ENCODE measurements at places on chromosomes 7 and 10.

GRCh38 chr10:73408061-73408460 is 5.8 kb downstream of the ANXA7 start:
- DNase-seq: no peak

- DNase-seq: no peak
These were observed 38.4 kb downstream of the VSTM4 start for GRCh38 chr10:49076741-49077521.

DNA sequence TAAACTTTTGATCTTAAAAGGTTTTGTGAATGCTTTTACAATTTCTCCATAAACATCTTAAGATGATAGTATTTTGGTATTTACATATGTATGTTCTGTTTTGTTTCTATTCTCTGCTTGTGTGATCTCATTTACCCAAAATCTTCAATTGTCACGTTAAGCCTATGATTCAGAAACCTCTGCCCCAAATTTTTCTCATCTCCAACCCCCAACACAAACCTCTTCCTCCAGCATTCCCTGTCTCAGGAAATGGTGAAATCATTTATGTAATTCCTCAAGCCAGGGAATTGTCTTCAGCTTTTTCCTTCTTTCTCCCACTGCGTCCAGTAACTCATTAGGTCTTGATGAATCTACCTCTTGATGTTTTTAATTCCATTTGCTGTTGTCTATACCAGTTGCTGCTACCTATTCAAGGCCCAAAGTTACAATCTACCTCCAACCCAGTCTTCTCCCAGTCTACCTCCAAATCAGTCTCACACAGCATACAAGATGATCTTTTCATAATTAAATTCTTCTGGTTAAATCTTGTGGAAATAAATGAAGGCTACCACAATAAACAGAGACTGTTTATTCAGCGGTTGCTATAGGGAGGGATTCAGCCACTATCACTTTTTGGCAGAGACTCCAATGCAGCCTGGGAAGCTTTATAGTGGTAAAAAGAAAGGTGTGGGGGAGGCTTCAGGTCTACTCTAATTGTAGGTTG is 5.8 kb downstream of the CFAP69 start:
- DNase-seq: no peak

DNA sequence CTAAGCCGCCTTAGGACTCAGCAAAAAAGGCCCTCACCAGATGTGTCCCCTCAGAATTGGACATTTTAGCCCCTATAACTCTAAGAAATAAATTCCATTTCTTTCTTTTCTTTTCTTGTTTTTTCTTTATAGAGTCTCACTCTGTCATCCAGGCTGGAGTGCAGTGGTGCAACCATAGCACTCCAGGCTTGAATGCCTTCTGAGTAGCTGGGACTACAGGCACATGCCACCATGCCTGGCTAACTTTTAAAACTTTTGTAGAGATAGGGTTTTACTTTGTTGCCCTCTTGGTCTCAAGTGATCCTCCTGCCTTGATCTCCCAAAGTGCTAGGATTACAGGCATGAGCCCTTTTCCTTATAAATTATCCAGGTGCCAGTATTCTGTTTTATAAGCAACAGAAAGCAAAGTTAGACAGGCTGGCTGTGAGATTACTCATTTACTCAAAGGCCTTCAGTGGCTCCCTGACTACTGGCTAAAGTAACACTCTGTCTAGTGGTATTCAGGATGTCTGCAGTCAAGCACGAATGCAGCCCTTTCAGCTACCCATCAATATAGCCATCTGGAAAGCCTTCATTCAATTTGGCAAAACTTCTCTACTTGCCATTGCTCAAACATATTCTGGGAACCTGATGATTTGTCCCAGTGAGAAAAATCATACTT is 128.6 kb downstream of the ICA1 start:
- no peak for DNase-seq

DNA sequence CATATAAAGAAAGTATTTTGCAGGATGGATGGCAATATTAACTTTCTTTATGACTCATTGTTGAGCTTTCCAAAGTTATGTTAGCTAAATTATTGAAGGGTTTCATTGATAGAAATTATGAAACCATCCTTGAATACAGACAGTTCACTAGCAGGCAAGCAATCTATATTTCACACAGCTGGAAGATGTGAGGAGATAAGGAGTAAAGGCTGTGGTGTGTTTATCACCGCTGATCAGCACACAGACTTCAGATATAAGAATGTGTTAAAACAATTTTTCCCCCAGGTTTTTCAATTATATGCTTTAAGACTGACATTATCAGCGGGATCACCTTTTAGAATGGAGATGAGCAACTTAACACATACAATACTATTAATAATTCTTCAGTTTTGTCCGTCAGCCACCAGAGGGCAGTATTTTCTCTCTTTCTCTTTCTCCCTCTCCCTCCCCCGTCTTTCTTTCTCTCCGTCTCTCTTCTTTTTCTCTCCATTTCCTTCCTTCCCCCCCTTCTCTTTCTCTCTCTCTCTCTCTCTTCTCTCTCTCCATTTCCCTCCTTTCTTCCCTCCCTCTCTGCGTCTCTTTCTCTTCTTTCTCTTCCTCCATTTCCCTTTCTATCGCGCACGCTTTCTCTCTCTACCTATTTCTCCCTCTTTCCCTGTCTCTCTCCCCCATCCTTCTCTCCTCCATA is 62.9 kb upstream of the FAM171A1 start:
- peak; percentile 22 for DNase-seq

DNA sequence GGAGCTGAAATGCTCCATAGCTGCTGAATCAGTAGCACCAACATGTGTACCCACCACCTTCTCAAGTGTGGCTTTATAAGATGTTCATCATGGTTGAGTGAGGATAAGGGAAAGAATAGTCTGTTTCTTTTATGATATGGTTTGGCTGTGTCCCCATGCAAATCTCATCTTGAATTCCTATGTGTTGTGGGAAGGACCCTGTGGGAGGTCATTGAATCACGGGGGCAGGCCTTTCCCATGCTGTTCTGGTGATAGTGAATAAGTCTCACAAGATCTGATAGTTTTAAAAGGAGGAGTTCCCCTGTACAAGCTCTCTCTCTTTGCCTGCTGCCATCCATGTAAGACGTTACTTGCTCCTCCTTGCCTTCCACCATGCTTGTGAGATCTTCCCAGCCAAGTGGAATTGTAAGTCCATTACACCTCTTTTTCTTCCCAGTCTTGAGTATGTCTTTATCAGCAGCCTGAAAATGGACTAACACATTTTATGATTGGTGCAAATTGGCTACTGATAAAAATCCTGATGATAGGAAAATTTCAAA is 799.9 kb downstream of the TNS3 start:
- DNase-seq: no peak

GRCh38 chr10:113157441-113157840 is 207.4 kb downstream of the TCF7L2 start:
- no peak for DNase-seq

GRCh38 chr10:110496553-110497437 is 912 bp upstream of the DUSP5 start:
- no peak for DNase-seq

DNA sequence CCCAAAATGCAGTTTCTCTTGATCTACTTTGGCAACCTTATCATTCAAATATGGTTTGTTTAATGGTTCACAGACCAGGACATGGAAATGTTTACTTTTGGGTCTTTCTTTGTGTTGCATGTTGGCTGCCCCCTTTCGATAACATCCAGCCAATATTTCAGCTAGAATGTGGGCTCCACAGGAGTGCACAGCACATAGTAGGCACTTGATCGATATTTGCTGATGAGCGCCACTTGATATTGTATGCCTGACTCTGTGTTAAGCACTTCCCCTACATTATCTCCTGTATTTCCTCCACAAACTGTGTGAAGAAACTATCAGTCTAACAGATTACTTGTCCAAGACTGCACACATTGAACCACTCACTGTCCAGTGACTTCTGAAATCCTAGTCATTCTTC is 60.2 kb downstream of the SMURF1 start:
- DNase-seq: no peak

DNA sequence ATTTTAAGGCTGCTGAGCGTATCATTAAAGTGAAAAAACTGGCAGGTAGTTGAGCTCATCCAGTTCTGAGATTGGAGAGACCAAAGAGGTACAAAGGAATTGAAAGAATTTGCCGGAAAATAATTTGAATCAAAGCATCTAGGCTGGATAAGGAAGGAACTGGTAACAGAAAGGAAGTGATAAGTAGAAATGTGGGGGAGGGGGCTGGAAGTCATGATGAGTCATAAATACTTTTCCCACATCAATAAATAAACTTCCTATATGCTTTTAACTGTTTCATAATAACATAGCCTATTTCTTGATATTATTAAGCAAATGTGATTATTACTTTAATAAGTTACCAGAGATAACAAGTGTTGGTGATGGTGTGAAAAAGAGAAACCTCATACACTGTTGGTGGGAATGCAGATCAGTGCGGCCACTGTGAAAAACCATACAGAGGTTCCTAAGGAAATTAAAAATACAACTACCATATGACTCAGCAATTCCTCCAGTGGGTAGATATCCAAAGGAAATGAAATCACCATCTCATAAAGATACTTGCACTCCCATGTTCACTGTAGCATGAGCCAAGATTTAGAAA is 27.0 kb downstream of the ZNF438 start:
- DNase-seq: peak; percentile 79

- no peak for DNase-seq
These were observed 40.9 kb downstream of the MYO3A start for GRCh38 chr10:25974897-25975459.

GRCh38 chr7:141202535-141202934 is 128.7 kb downstream of the TMEM178B start:
- DNase-seq: no peak

GRCh38 chr10:46006219-46006618 is 24.2 kb downstream of the NCOA4 start:
- DNase-seq: no peak

- DNase-seq: no peak
These were observed 55.6 kb downstream of the NOC3L start for GRCh38 chr10:94307046-94307615.

DNA sequence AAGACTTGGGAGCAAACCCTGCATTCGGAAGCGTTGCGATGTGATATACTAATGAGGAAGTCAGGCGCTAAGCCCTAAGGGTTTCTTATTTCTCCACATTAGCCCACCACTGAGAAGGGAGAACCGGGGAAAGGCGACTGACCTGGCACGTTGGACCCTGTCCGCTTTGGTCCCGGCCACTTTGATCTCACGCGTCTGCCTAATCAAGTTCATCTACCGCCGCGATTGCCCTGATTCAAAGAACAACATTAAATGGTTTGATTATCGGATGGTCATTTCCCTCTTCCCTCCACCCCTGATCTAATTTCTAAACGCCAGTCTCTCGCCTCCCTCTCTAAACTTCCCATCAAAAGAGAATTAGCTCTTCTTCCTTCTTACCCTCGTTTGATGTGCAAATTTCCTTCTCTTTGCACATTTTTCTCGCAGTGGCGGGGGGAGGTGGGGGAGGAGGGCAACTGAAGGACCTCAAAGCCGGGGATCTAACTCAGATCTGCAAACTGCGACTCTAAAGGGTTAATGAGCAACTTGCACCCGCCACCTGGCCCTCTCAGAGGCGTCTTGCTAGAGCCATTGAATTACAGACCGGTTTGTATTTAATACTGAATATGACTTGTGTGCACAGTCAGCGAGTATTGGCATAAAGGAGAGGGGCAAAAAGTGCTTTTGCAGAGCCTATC is 687 bp upstream of the DKK1 start:
- DNase-seq: no peak

GRCh38 chr10:68897336-68897741 is 3.8 kb upstream of the DDX50 start:
- DNase-seq: peak; percentile 62

GRCh38 chr7:149635561-149636329 is 137.6 kb downstream of the ZNF467 start:
- no peak for DNase-seq

DNA sequence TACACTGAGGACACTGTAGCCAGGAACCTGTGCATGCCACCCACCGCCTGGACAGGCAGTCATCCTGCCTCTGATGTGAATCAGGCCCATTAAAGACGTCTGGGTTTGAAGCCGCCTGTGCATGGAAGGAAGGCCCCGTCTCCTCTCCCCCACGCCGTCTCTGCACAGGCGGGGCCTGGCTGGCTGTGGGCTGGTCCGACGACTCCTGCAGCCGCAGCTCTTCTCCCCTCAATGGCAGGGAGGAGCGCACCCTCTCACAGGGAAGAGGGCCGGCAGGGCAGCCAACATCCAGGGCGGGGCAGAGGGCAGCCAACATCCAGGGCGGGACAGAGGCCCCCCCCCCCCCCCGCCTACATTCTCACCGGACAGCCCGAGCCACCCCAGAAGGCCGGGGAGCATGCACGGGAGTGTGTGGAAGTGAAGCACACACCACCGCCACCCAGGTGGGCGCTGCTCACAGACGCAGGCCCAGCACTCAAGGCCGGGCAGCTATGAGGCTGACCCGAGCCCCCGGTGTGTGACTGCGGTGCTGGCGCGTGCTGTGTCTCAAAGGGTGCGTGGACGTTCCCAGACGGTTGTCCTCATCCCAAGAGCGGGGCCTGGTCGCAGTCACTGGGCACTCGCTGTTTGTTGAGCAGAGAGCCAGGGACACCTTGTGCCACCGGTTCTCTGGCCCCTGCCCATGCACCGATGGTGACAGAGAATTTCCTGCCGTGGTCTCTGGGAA is 19.1 kb downstream of the DPYSL4 start:
- DNase-seq: no peak

- no peak for DNase-seq
These were observed 90.0 kb upstream of the GATAD1 start for GRCh38 chr7:92357260-92357659.

DNA sequence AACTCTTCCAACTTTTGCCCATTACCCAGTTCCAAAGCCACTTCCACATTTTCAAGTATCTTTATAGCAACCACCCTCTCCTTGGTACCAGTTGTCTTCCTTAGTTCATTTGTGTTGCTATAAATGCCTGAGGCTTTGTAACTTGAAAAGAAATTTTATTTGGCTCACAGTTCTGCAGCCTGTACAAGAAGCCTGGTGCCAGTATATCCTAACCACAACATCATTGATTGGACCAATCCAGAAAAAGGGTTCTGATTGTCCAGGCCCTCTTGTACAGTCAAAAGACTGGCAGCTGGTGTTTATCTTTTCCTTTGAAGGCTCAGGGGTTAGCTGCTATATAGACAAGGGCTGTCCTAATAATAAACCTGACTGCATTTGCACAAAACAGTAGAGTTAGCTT is 21.1 kb upstream of the ABCC2 start:
- no peak for DNase-seq

DNA sequence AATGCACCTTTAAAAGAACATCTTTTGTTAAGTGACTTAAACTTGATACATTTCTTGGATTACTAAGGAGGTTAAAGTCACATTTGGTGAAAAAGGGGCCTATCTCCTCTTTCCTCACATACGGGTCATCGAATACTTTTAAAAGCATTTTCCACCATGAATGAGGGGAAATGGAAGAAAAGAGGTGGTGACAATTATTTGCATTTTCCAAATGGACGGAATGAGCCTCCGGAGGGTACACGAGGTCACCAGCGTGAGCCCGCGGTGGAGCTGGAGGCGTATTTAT is 1.0 kb upstream of the BMPR1A start:
- DNase-seq: peak; percentile 56

GRCh38 chr7:20713792-20714191 is 72.9 kb downstream of the SP8 start:
- DNase-seq: no peak

Measured in inflammatory macrophage treated with lipopolysaccharide for 4 hours (primary cell).